Activated naive CD4-positive, alpha-beta T cell treated with anti-CD3 and anti-CD28 coated beads, Interleukin-2, amount 10 ng/mL, durations not matched to agents 7 days and 5 days (primary cell): ENCODE measurements at places on chromosomes 6 and 20.
A peak's percentile ranks its signal among the peaks of the same experiment; 100 is the strongest.

DNA sequence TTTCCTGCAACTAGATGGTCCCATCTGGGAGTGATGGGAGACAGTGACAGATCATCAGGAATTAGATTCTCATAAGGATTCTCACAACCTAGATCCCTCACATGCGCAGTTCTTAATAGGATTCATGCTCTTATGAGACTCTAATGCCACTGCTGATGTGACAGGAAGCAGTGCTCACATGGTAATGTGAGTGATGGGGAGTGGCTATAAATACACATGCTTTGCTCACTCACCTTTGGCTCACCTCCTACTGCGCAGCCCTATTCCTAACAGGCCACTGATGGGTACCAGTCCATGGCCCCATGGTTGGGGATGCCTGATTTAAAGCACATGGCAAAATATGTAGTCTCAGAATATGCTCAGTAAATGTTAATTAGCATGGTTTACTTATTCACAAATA is 80.6 kb upstream of the MBOAT1 start:
- H3K4me3 ChIP-seq = no peak overlapping the region
- H3K4me1 ChIP-seq = peaks cover 31% of the 10 kb centered on the region
- H3K36me3 ChIP-seq = no peaks in the 10 kb centered on the region
- peaks cover 12% of the 10 kb centered on the region for H3K27me3 ChIP-seq

DNA sequence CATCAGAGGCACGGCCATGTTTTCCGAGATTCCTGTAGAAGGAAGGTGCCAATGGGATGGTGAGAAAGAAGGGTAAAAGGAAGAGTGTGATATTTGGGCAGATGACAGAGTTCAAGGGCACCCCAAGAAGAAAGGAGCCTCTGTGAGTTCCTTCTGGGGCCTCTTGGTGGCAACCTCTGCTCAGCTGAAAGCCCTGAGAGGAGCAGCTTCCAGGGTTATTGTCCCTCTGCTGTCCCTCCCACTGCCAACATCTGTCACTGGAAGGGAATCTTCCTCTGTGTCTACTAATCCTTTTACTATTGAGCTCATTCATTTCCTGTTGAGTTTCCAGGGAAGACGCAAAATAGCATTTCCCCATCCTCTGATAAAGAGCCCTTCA is 40.0 kb upstream of the KCNK16 start:
- no peak overlapping the region for H3K4me3 ChIP-seq
- peaks cover 3% of the 10 kb centered on the region for H3K4me1 ChIP-seq
- no peaks in the 10 kb centered on the region for H3K36me3 ChIP-seq

DNA sequence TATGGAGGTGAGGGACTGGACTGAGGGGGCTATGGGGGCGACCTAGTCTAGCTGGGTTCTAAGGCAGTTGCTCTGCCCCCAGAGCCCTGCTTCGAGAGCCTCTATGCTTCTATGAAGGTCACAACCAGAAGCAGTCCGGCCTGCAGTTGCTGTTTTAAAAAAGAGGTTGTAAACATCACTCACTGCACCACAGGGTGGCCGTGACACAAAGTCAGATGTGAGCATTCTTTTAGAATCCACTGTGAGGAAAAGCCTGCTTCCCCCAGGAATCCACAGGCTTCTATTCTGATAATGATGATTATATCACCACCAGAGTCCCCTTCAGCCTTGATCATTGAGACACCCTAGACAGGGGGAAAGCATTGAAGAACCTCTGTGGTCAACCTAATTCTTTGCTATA is 229.7 kb upstream of the AGPAT4 start:
- no peaks in the 10 kb centered on the region for H3K36me3 ChIP-seq
- no peak for DNase-seq
- H3K4me1 ChIP-seq = no peaks in the 10 kb centered on the region
- H3K27me3 ChIP-seq = no peaks in the 10 kb centered on the region

DNA sequence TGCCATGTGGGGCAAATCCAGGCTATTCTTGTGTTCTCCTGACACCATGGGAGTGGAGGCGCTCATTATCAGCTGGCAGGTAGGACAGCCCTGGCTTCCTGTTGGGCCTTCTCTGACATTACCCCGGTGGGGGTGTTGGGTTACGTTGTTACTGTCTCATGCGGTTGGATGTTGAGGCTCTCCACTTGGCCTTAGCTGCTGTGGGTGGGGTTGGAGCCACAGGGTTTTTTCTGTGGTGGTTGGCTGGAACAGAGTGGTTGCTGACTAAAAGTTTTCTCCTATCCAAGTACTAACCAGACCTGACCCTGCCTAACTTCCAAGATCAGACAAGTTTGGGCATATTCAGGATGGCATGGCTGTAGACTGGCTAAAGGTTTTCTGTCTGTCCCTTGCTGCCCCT is 20.2 kb downstream of the RIPK1 start:
- peaks cover 5% of the 10 kb centered on the region for H3K4me1 ChIP-seq
- peaks cover 60% of the 10 kb centered on the region for H3K36me3 ChIP-seq
- DNase-seq = no peak
- no peak overlapping the region for H3K4me3 ChIP-seq
- no peaks in the 10 kb centered on the region for H3K27me3 ChIP-seq

GRCh38 chr6:38065734-38066305 is 246.3 kb downstream of the ZFAND3 start:
- H3K36me3 ChIP-seq = peaks cover 28% of the 10 kb centered on the region
- H3K27me3 ChIP-seq = no peaks in the 10 kb centered on the region
- H3K27ac ChIP-seq = no peak overlapping the region

DNA sequence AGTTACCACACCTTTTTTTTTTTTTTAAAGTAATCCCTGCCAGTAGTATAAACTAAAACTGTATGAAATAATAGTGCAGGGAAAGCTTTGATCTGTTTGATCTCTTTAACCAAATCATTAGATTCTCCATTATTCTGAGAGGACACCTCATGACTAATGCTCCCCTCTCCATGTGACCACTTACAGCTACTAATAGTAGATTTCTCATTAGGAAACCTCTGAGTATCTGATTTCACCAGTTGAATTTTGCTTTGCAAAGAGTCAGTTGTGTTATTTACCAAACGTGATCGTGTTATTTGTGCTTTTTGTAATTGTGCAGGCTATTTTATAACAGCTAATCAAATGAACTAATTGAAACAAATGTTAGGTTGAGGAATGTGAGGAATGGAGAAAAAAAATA is 12.5 kb downstream of the CASP8AP2 start:
- H3K36me3 ChIP-seq = peaks cover 27% of the 10 kb centered on the region
- H3K4me1 ChIP-seq = peaks cover 32% of the 10 kb centered on the region
- no peak for DNase-seq
- H3K27ac ChIP-seq = peak overlapping the region; percentile 22
- no peaks in the 10 kb centered on the region for H3K27me3 ChIP-seq

GRCh38 chr6:129623008-129623732 is 86.8 kb downstream of the ARHGAP18 start:
- H3K27ac ChIP-seq = no peak overlapping the region
- DNase-seq = no peak
- H3K36me3 ChIP-seq = peaks cover 18% of the 10 kb centered on the region
- H3K4me3 ChIP-seq = no peak overlapping the region
- no peaks in the 10 kb centered on the region for H3K27me3 ChIP-seq
